Right renal cortex interstitium (tissue), 3 donors: ENCODE measurements at places on chromosomes 5 and 9. TPM values are rescaled to one million over a fixed set of nuclear protein-coding genes. Genes with fewer than 3 reads are reported as not detected.
A peak's percentile ranks its signal among the peaks of the same experiment; 100 is the strongest.

Gene OLFM1
- 5.7 TPM for polyA plus RNA-seq

Gene SLC6A7
- polyA plus RNA-seq = 0.07 TPM

Gene PHF24
- polyA plus RNA-seq = 0.19 TPM

Gene DBH
- 0.62 TPM for polyA plus RNA-seq

Gene C9orf50
- 0.34 TPM for polyA plus RNA-seq

Gene ZFYVE16
- polyA plus RNA-seq = 68.7 TPM

Gene CAST
- polyA plus RNA-seq = 185 TPM

DNA sequence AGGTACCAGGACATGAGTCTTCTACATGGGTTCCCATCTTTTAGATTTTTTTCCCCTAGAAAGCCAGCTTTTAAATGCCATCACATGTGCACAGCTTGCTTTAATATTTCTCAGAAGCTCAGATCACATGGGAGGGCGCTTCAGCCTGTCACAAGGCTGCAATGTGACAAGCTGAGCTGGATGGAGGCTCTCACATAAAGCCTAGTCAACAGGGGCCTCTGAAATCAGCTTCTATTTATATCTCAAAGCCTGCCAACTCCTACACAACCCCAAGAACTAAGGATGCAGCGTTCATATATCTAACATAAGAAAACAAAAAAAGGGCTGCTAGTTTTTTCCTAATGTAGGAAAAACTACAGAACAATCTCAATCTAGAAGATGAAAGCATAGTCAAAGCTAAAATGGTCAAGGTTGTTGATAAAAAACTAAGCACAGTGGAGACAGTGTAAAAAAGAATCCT is 2.3 kb downstream of the ZFAND5 start:
- DNase-seq = peak; percentile 38

- DNase-seq = no peak
Measured at GRCh38 chr5:101326766-101327165, 423.7 kb upstream of the ST8SIA4 start.

GRCh38 chr5:152405145-152405544 is at the start of gene NMUR2:
TSS of gene NMUR2 (minus strand) at chr5:152405279. CDS start at chr5:152405113, 166 bp downstream.
- DNase-seq = peak; percentile 6

DNA sequence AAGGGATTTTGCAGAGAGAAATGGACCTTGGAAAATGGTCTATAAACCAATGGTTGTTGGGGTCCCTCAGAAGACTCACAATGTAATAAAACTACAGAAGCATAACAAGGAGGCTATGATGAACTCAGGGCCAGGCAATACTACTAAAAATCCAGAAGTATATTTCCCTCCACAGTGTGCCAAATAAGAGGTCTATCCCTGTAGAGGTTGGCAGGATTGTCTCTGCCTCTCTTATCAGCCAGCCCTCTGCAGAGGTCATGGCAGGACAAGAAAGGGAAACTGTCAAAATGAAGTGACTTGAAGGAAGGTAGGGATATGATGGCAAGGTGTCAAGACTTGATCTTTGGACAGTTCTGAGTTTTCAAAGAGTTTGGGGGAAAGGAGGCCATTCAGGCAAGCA is 115.7 kb upstream of the NR5A1 start:
- no peak for DNase-seq

- DNase-seq = no peak
Measured at GRCh38 chr9:4832786-4833579, 40.2 kb downstream of the RCL1 start.

DNA sequence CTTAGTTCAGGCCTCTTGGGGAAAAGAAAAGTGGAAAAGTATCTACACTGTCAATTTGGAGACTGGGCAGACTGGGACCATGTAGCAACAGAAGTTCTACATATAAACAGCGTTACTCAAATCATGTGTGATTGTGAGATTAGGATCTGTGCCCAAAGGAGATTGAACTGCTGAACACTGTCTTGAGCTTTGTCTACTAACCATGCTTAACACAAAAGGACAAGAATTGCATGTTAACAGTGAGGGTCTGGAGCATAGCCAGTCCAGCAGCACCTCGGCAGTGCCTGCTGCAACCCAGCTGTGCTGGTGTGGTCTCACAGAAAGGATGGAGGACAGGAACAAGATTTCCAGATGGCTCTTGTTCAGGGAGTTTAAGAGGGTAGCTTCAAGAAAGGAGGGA is 5.7 kb downstream of the PAM start:
- DNase-seq = no peak

DNA sequence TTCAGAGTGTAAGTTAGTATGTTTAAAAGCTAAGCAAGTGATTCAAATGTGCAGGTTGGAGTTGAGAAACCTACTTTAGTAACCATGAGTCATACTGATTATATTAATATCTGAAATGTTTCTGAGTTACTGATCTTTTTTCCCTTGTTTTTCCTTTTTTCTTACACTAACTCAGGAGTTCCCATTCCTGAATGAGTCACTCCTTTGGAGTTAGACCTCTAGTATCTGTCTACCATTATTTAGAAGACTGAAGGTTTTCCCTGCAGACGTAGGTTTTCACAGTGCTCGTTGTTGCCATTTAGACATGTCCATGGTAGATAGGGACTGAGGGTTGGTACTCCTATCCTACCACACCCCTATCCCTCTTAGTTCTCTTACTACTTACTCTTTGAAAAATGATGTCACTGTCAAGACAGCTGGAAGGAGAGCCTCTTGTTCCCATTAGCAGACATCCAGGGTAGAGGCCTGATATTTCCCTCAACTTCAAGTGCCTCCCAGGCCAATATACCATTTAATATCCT is 20.2 kb downstream of the OCLN start:
- DNase-seq = no peak

- no peak for DNase-seq
Measured at GRCh38 chr5:98982880-98983279, 54.1 kb upstream of the CHD1 start.

DNA sequence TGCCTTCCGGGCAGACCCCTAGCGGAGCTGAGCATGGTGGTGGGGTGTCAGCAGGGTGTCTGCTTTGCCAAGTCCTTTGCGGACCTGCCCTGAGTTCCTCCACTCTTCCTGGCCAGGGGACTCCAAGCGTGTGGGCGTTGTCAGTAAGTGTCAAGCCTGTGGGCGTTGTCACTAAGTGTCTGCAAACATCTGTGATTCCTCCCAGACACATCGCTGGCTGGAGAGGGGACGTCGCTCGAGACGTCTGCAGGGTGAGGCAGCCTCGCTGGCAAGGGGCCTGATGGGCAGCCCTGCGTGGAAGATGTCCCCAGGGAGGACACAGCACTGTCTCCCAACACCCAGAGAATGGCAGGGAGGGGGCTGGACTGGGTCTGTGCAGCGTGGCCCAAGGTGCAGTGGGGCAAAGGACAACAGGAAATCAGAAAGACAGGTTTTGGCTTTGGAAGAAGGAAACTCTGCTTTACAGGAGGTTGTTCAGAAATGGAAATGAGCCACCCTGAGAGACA is 28.8 kb downstream of the ADAMTSL2 start:
- no peak for DNase-seq

DNA sequence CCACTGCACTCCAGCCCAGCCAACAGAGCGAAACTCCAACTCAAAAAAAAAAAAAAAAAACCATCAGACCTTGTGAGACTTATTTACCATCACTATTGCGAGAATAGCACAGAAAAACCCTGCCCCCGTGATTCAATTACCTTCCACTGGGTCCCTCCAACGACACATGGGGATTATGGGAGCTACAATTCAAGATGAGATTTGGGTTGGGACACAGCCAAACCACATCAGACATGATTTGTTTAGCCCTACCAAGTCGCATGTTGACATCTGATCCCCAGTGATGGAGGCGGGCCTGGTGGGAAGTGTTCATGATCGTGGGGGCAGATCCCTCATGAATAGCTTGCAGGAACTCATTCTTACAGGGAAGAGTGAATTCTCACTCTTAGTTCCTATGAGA is 26.6 kb downstream of the MYO10 start:
- DNase-seq = no peak

DNA sequence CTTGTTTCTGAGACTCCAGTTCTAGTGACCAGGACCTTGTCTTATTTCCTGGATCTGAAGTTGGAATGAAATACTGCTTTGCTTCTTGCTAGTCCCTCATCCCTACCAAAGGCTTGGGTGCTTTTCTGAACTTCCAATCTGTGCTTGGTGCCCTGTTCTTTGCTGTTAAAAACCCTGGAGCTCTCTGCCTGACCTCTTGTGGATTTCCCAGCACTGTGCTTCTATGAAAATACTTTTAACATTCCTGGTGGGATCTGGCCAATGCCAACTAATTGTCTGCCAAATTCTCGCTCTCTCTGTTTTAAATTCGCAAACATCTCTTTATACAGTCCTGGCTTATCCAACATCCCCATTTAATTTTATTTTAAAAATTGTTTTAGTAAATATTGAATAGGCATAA is 26.7 kb upstream of the CSNK1G3 start:
- no peak for DNase-seq

GRCh38 chr5:34771076-34771475 is 67.9 kb upstream of the TTC23L start:
- DNase-seq = no peak

DNA sequence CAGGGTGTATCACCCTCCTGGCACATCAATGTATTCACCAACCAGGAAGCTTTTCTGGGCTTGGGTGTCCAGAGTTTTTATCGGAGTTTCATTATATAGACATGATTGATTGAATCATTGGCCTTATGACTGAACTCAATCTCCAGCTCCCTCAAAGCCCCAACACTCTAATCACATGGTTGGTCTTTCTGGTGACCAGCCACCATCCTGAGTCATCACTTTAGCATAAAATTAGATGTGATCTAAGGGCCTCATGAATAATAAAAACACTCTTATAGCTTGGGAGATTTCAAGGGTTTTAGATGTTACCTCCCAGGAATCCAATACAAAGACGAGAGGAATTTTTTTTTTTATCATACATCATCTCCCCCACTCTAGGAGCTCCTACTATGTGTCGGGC is 7.7 kb upstream of the PBX3 start:
- no peak for DNase-seq

DNA sequence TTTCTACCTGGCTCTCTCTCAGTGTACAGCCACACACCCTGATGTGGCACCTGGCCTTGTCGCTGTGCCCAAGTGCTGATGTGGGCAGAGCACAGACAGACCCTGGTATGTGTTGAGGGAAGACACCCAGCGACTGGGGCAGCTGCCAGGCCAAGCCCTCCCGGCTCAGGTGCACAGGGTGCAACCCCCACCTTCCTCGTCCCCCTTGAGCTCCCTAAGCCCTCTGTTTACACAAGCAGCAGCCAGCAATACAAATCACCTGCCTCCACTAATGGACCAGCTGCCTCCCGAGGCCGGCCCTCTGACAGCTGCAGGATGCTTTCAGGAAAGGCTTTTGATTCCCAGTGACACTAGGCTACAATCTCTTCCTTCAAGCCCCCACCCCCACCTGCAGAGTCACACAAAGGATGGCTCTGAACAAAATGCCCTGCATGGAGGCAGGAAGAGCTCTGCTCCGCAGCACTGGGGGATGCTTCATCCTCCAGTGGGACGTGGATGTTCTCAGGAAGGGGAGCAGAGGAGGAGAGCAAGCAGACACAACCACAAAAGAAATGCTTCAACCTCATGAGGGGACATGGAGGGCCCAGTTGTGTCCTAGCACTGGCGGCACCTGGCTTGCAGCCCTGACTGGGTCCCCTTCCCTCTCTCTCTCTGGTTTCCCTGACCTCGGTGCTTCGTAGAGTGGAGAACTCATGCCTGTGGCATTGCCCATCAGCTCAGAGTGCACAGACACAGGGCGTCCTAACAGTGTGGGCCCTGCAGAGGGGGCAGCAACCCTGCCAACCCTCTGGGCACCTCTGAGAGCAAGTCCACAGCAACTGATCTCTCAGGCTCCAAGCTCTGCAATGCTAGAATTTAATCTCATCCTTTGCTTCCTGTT is 140.8 kb downstream of the BARX1 start:
- no peak for DNase-seq

DNA sequence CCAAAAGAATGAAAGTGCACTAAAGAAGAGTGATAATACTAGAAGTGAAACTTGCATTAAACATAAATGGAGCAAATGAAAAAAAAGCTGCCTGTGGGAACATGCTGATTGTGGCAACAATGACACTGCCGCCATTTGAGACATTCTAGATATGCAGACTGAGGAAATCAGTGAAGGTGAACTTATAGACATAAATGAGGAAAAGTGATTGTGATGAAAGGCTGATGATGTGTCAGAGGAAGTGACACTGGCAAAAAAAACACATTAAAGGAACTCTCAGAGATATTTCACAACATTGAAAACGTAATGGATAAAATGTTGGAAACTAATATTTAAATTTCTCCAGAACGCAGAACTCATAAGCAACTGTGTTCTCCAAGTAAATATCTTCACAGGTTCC is 1.2 kb downstream of the ERCC8 start:
- no peak for DNase-seq

DNA sequence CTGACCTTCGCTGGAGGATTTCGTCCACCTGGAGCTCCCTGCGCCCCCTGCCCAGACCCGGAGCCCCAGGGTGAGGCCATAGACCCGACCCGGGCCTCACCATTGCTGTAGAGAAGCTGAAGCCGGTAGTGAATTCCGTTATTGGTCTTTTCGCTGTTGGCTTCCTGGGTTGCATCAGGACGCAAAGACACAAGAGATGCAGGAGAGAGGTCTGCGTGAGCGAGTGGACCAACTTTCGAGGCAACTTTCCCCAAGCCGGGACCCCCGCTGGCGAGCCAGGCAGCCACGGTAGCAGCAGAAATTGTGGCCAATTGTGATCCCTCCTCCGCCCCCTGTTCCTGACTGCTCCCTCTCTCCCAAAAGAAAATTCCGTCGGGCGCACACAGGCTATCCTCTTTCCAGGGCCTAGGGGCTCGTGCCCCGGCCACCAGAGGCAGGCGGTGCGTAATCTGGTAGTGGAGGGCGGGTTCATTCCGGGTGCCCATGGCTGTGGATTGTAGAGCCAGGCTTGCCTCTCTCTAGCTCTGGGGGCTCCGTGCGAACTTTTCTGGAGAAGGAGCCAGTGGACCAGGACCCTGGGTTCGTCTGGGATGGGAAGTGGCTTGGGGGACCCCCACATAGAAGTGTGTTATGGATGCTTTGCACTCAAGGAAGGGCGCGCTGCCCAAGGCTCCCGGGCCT is 3.3 kb downstream of the EBF1 start:
- no peak for DNase-seq

DNA sequence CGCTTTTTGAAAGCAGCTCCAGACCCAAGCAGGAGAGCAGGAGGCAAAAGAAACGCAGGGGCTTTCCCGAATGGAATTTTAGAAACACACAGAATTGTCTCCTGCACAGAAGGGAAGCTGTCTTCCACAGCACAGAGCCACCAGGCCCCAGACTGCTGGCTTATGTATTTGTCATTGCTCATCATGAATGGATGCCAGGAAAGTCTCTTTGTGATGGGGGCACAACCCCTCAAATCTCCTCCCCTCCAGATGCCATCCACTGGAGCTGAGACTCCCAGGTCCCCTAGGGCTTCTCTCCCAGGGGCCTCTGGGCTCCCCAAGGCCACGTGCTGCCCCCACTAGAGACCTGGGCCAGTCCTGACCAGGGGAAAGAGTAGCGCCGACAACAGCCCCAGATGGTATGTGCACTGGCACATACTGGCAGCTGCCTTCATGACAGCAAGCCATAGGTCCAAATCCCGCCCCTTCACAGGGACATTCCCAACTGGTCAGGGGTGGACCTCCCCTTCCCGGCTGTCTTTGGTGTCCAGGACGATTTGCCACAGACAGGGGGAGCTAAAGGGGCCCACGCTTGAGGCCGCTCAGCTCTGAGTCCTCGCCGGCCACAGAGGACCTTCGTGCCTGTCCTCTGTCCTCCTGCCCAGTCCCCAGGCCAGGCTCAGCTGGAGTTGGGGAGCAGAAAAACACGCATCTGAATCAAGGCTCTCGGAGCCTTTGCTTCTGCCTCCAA is 127.8 kb downstream of the KCNIP1 start:
- DNase-seq = no peak

- DNase-seq = no peak
Measured at GRCh38 chr5:38916802-38917201, 71.0 kb downstream of the OSMR start.

GRCh38 chr9:26781906-26782305 is 110.7 kb downstream of the CAAP1 start:
- DNase-seq = no peak
